ENCODE measurements at places on chromosomes 12 and 14.

DNA sequence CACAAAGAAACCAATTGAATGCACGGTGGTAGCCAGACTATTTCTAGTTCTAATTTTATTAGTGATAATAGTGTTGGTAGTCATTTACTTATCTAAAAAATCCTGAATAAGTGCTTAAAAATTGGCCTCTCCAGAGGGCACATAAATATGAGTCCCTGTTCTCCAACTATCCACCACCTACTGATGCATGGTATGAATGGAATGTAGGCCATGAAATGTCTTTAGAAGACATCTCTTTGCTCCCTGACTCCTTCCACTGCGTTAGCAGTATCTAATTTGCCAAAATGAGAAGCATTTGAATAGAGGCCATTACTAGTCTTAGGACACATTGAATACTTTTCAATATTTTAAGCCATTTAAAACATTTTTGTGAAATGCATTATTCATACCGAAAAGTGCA lies 261.7 kb downstream of the LRFN5 start:
- no peak for DNase-seq

- DNase-seq = no peak
These were observed 7.4 kb upstream of the B4GALNT1 start for GRCh38 chr12:57640175-57641042.

DNA sequence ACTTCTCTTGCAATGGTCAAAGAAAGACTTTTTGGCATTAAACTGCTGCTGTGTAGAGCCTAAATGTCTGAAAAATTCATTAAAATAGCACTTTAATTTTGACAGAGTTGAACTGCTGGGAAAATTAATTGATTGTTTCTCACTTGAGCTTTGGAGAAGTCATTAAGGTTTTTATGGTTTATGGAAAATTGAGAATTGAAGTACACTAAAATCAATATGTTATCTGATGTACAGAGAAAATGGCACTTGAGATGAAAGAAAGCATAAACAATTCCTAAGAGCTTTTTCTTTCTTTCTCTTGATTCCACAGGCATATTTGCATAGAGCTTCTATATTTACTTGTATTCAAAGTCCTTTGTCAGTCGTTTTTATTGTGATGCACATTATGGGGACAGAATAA lies 188.5 kb upstream of the CAND1 start:
- no peak for DNase-seq

DNA sequence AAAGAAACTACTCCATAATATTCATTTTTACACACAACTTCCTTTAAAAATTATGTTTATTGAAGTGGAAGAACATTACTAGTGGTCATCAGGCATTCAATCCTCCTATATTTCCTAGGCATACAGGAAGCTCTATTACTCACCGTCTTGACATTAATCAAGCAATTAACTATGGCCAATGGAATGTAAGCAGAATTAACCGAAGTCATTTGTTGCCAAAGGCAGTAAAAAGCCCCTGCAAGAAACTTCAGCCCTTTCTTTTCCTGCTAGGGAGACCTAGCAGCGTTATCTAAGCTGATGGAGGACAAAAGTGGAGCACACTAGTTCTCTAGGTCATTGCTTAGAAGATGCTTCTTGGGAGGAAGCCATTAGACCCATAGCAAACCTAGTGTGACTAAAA lies 399.6 kb downstream of the KCNH5 start:
- DNase-seq = no peak

DNA sequence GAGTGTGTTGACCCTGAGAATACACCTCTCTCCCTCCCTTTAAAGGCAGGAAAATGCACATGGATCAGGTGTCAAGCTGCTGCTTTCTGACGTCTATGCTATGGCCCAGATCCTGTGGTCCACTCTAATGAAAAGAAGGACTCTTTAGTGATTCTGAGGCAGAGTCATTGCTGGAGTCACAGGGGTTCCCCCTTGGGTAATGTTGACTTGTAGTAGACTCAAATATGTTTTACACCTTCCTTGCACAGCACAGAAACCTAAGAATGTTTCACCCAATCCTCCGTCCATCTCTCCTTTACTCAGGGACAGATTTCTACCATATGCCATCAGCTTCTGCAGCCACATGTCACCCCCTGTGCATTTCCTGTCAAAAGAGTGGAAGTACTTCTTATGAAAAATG lies 525.4 kb downstream of the TMEM121 start:
- DNase-seq = no peak

DNA sequence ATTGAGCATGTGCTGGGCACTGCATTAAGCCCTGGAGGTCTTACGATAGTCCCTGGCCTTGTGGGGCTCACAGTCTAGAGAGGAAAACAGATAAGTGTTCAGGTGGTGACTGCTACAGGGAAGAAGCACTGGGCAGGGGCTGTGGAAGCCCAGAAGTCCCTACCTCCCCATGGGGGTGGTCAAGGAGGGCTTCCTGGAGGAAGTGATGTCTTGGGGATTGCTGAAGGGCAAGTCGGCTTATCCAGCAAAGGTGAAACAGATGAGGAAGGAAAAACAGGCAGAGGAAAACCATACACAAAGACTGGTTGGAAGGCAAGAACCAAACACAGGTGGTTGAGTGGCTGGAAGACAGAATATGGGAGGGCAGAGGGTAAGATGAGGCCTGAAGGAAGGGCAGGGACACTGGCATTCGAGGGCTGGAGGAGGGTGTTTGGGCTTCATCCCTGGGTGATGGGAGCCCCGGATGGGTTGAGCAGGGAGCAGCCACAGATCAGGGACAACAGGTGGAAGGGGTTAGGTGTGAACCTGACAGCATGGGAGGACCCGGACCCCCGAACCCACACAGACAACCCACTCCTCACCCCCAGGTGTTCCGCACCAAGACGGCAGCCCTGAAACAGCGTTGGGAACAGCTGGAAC lies 2.8 kb downstream of the CFAP73 start:
- no peak for DNase-seq

DNA sequence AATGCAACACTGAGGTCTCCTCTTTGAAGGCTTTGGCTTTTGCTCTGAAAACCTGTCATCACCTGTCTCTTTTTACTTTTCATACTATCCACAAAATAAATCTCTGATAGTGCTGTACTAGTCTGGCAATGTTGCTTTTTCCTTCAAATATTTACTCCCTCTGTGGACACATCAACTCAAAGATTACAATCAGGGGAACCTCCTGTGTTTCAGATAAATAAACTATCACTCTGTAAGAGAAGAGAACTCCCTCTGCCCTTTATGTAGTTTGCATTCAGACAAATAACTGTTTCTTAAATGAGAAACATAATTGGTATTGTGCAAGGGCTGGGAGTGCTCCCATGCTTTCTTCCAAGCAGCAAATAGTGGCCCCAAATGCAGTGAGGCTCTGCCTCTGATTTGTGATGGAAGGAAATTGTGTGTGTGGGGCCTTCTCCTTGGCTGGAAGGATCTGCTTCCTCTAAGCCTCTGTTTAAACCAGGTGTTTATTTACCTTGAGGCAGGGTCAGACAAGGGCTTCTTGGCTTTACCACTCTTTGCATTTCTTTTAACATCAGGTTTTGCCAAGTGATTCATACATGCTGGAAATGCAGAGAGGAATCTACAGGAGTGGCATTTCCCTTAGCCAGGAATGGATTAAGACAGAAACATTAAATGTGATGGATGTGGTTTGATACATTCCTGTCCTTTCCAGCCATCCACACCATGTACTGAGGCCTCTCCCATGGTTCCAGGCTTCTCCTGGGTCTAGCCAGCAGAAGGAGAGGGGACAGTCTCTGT lies 69.0 kb downstream of the AKAP6 start:
- no peak for DNase-seq

DNA sequence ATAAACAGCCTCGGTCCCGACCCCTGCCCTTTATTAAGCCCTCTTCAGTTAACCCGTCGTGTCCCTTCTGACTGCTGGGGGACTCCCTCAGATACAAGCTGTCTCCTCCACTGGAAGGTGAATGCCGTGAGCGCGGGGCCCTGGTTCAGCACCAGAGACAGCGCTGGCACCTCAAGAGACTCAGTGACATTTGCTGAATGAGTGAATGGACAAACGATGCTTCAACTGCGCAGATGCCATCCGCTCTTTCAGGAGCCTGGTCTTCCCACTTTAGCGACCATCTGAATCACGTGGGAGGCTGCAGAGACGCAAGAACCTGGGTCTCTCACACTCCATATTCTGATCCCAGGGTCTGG lies 92.6 kb upstream of the SFSWAP start:
- no peak for DNase-seq

DNA sequence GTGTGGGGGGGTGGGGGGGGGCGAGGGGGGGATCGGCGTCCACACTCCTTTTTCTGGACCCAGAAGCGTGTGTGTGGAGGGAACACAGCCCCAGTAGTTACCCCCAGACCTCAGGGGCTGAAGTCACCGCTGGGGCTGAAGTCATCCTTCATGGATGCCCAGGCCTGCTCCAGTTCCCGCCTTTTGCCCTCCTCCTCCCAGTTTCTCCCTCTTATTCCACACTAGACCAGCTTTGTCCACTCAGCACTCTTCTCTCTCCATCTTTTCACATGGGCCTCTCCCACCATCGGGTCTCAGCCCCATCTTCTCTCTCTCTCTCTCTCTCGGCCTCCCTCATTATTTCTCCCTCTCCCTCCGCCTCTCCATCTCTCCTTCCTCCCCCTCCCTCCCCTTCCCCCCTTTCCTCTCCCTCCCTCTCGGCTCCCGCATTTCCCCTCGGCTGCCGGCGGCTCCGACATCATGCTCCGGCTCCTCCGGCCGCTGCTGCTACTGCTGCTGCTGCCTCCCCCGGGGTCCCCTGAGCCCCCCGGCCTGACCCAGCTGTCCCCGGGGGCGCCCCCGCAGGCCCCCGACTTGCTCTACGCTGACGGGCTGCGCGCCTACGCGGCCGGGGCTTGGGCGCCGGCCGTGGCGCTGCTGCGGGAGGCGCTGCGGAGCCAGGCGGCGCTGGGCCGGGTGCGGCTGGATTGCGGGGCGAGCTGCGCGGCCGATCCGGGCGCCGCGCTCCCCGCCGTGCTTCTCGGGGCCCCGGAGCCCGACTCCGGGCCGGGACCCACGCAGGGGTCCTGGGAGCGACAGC lies at the start of gene P3H3:
TSS of gene P3H3 (plus strand) at position 426 of the 799 bp plus-strand sequence. CDS start at position 460, 34 bp downstream.
- DNase-seq = no peak

- DNase-seq = no peak
These were observed 9.5 kb downstream of the TMEM132C start for GRCh38 chr12:128276471-128276870.

DNA sequence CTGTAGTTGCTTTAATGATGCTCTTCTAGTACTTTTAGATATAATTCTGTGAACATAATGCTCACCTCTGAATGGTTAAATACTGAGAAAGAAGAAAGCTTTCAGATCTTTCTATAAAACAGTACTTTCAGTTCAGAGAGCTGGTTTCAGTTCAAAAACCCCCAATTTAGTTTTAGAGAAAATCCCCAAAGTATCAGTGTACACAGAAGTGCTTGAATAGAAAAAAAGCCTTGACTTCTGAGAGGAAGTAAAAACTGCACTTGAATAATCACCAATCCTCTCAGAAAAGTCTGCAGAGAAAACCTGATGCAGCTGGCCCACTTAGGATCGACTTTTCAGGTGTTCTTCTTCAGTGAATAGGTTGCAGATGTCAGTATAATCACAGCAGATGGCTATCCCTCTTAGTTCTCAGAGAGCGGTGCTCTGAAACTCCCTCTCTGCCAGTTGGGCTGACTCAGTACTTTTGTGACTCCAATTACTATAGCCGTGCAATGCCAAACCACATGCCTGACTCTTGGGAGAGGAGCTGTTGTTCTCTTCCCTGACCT lies 616.3 kb downstream of the LRFN5 start:
- peak; percentile 0 for DNase-seq

DNA sequence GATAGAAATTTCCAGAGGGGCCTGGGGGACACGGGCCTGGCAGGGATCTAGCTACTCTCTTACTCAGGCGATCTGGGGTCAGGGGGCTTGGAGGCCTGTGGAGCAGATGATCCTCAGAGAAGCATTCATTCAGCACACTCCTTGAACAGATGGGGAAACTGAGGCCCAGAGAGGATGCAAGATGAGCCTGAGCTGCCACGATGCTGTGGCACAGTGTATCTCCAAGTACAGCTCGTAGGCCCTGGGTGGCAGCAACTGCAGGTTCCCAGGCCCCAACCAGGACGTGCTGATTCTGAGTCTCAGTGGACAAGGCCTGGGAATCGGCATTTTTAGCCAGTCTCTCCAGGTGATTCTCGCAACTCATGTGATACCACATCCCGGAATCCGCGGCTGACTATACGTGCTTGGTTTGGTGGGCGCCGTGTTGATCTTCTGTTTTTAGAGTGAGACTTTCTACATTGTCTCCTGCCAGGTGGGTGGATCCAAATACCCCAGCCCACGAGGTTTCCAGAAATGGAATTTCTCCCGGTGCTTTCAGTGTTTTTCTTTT lies 22.5 kb downstream of the ADGRD1 start:
- DNase-seq = no peak

GRCh38 chr14:97116546-97116945 lies 319.4 kb downstream of the VRK1 start:
- no peak for DNase-seq

GRCh38 chr12:122861587-122861970 lies 26.3 kb downstream of the HIP1R start:
- DNase-seq = no peak

DNA sequence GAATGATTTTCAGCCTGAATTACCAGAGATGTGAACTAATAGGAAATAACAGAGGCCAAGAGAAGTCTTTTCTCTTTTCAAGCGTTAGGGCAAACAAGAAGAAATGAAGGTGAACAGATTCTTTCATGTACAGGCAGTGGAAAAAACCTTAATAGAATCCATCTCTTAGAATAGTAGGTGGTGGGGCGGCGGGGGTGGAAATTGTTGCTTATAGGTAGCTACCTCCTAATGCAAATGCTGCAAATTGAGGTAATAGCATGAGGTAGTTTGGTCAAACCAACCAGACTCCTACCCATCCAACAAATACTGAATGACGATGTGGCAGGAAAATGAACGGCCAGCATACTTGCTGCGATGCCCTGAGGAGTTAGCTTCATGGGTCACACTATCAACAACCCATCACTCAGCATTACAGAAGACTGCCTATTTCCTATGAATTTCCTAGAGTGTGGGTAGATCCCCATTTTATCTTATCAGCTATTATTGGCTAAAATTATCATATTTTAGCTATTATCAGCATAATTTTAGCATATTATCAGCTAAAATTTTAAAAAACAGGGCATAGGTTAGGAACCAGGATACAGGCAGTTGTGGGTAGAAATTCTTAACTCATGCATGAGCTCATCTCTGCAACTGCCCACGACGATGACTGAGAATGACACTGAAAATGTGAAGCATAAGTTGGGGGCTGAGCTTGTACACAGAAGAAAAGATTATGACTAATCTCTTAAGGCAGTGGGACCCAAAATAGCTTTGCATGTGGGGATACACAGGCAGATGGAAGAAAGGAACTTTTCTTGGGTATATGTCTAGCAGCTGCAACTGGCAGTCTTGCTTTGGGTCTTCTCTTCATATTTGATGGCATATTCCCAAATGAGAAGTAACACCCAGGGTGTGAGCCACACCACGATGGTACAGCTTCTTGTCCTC lies 68.7 kb downstream of the NIN start:
- DNase-seq = peak; percentile 74
